CD4-positive, alpha-beta memory T cell (primary cell): ENCODE measurements at places on chromosomes 5 and 9.

DNA sequence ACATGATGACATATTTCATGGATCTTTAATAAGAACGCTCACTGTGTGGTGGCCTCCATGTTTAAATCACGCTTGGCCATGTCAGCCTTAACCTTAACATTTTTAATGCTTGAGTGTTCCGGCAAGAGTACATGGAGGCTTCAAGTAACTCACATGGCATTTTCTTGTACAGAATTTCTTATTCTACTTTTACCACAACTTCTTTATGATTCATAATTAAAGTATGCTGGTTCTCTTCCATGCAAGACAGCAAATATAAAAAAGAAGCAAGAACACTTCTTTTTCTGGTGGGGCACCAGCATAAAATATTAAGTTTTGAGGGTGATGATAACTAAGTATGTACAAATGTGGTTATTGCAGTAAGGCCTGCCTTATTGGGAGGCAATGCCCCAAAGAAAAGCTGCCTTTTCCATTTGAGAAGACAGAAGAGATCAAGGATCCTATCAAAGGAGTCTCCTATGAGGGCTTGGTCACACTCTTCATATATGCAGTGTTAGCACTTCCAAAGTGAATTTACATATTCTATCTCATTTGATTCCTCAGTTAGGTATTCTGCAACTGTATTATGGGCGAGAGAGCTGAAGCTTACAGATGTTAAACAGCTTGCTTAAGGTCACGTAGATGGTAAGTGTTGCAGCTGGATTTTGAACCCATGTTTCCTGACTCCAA, 382.7 kb upstream of the MEF2C start:
- no peak for DNase-seq
- no peaks in the 10 kb centered on the region for H3K36me3 ChIP-seq
- H3K4me3 ChIP-seq = no peak overlapping the region
- H3K4me1 ChIP-seq = no peaks in the 10 kb centered on the region

- H3K4me1 ChIP-seq = no peaks in the 10 kb centered on the region
- no peak overlapping the region for H3K4me3 ChIP-seq
- H3K27ac ChIP-seq = no peak overlapping the region
These were observed 202.3 kb downstream of the GAPVD1 start for GRCh38 chr9:125463926-125464325.

- H3K27me3 ChIP-seq = peaks cover 12% of the 10 kb centered on the region
- no peaks in the 10 kb centered on the region for H3K36me3 ChIP-seq
- no peak overlapping the region for H3K27ac ChIP-seq
- H3K4me1 ChIP-seq = no peaks in the 10 kb centered on the region
- no peak for DNase-seq
These were observed 7.9 kb downstream of the IRX4 start for GRCh38 chr5:1874771-1875220.

- no peaks in the 10 kb centered on the region for H3K36me3 ChIP-seq
- H3K4me3 ChIP-seq = no peak overlapping the region
- H3K27ac ChIP-seq = no peak overlapping the region
- no peaks in the 10 kb centered on the region for H3K27me3 ChIP-seq
These were observed 244.4 kb downstream of the FANCC start for GRCh38 chr9:95073042-95073607.

DNA sequence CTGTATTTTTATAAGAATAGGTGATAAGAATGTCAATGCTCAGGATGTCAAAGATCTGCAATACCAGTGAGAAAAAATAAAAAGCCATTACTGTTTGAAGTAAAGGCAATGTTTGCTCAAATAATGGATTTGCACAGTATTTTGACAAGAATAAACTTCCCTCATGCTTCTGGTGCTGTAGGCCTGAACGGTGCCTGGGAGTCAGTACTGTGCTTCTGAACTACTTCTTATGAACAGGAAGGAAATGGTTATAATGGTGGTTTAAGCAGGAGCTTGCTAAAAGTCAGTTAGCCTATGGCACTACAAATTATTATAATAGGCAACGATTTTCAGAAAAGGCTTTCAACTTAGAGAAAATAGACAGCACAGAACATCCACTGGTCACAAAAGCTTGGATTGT, 548.3 kb upstream of the CDH18 start:
- DNase-seq = no peak
- no peak overlapping the region for H3K4me3 ChIP-seq
- H3K4me1 ChIP-seq = no peaks in the 10 kb centered on the region
- H3K27me3 ChIP-seq = no peaks in the 10 kb centered on the region

GRCh38 chr5:127898551-127899213, 184.9 kb upstream of the SLC12A2 start:
- DNase-seq = no peak
- no peaks in the 10 kb centered on the region for H3K4me1 ChIP-seq
- no peaks in the 10 kb centered on the region for H3K27me3 ChIP-seq
- no peaks in the 10 kb centered on the region for H3K36me3 ChIP-seq
- H3K27ac ChIP-seq = no peak overlapping the region

- H3K4me3 ChIP-seq = no peak overlapping the region
- H3K36me3 ChIP-seq = no peaks in the 10 kb centered on the region
- DNase-seq = no peak
These were observed 983.0 kb upstream of the WWC1 start for GRCh38 chr5:167308466-167308865.

- H3K27ac ChIP-seq = no peak overlapping the region
- no peaks in the 10 kb centered on the region for H3K36me3 ChIP-seq
- H3K4me1 ChIP-seq = no peaks in the 10 kb centered on the region
- no peak overlapping the region for H3K4me3 ChIP-seq
These were observed 24.7 kb downstream of the NXNL2 start for GRCh38 chr9:88559661-88560060.

GRCh38 chr5:139776861-139777260, 18.7 kb upstream of the PSD2 start:
- no peaks in the 10 kb centered on the region for H3K36me3 ChIP-seq
- no peak overlapping the region for H3K4me3 ChIP-seq
- H3K27me3 ChIP-seq = no peaks in the 10 kb centered on the region
- H3K27ac ChIP-seq = no peak overlapping the region
- no peaks in the 10 kb centered on the region for H3K4me1 ChIP-seq

GRCh38 chr5:1513326-1514026, 10.3 kb downstream of the LPCAT1 start:
- no peaks in the 10 kb centered on the region for H3K27me3 ChIP-seq
- no peak for DNase-seq
- no peak overlapping the region for H3K27ac ChIP-seq
- H3K4me1 ChIP-seq = peaks cover 28% of the 10 kb centered on the region
- no peak overlapping the region for H3K4me3 ChIP-seq
- peaks cover 15% of the 10 kb centered on the region for H3K36me3 ChIP-seq

DNA sequence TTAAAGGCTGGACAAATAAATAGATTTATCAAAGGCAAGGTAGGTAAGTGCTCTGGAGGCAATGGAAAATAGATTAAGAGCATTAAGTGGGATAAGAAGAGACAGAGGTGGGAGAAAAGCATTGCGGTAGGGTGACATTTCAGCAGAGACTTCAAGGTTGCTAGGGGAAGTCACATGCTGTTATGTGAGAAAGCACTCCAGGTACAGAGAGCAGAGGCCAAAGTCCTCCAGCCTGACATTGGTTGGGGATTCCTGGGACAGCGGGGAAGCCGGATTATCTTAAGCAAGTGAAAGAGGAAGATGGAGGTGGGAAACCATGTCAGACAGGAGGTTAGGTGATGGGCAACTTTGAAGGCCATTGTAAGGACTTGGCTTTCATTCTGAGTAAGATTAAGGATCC, 1222.9 kb downstream of the PTPRD start:
- DNase-seq = no peak
- H3K4me1 ChIP-seq = no peaks in the 10 kb centered on the region
- no peak overlapping the region for H3K4me3 ChIP-seq
- no peaks in the 10 kb centered on the region for H3K27me3 ChIP-seq

DNA sequence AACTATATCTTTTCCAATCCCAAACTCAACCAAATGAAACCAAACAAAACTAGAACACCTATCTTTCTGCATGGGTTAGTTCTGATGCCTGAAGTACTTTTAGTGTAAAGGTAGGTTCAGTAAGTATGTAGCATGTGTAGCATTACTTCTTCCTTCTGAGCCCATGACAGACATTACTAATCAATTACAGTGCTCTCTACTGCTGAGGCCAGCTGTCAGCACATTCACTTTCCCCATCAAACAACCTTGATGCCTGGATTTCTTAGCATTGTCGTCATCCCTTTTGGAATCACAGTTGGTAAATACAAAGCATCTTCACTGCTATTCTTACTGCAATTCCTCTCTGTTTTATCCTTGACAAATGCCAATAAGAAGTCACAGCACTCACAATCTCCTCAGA, 103.2 kb downstream of the PTTG1 start:
- H3K27me3 ChIP-seq = no peaks in the 10 kb centered on the region
- DNase-seq = no peak
- H3K36me3 ChIP-seq = no peaks in the 10 kb centered on the region
- H3K4me1 ChIP-seq = no peaks in the 10 kb centered on the region
- no peak overlapping the region for H3K27ac ChIP-seq
